Tibial nerve (tissue), 4 donors: ENCODE measurements at places on chromosomes 4 and X. TPM values are rescaled to one million over a fixed set of nuclear protein-coding genes. Genes with fewer than 3 reads are reported as not detected.

The MRFAP1 gene
- total RNA-seq: 204 TPM

The NWD2 gene
- not detected for total RNA-seq

The CLDN2 gene
- total RNA-seq: not detected

The HERC6 gene
- 10.0 TPM for total RNA-seq

The MBNL3 gene
- 13.8 TPM for total RNA-seq

The ACE2 gene
- total RNA-seq: 1.0 TPM

The NHSL2 gene
- total RNA-seq: 26.5 TPM

GRCh38 chr4:89356086-89356485 is 48.5 kb upstream of the GPRIN3 start:
- DNase-seq: no peak
- no peaks in the 10 kb centered on the region for H3K27me3 ChIP-seq
- no peaks in the 10 kb centered on the region for H3K4me1 ChIP-seq

- no peaks in the 10 kb centered on the region for H3K27me3 ChIP-seq
- H3K4me1 ChIP-seq: no peaks in the 10 kb centered on the region
- DNase-seq: no peak
- H3K36me3 ChIP-seq: no peaks in the 10 kb centered on the region
These were observed 754.4 kb downstream of the NLGN4X start for GRCh38 chrX:5474282-5474681.

DNA sequence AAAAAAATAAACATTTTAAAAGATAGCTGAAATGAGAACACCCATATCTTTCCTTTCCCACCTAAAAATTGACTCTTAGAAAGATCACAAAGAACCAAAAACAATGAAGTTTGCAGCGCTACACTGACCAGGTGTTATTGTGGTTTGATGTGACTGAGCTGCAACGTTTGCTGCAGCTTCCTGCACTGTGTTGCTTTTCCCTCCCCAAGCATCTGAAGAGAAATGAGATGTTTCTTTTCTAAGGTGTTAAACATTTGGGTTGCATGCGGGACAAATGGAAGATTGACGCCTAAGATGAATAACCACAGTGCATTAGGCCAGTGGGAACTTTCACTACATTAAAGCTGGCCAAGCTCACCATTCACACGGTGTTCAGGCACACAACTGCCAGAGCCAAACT is 8.9 kb downstream of the LEF1 start:
- H3K27ac ChIP-seq: no peak overlapping the region

- no peak overlapping the region for H3K4me3 ChIP-seq
- H3K27ac ChIP-seq: no peak overlapping the region
- H3K4me1 ChIP-seq: peaks cover 17% of the 10 kb centered on the region
These were observed 721 bp downstream of the FAM184B start for GRCh38 chr4:17780501-17781299.

DNA sequence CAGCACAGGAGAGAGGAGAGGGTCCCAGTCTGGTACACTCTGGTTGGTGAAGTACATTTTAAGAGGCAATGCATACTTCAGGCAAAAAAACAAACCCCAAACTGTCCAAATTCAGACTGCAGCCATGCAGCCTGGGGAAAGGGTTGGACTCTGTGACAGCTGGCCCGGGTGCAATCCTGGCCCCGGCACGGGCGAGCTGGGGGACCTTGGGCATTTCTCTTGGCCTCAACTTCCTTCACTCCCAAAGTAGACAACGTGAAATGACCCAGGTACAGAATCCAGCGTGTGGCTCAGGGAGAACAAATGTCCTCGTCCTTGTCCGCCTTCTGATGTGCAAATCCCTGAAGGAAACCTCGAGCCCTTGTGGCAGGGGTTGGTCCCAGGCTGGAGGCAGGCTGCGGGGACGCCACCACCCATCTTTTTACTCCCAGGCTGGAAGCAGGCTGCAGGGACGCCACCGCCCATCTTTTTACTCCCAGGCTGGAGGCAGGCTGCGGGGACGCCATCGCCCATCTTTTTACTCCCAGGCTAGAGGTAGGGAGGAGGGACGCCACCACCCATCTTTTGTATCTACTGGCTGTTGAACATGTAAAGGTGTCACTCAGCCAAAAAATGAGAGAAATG is 62.3 kb downstream of the ACOX3 start:
- DNase-seq: no peak
- no peaks in the 10 kb centered on the region for H3K36me3 ChIP-seq
- H3K27me3 ChIP-seq: no peaks in the 10 kb centered on the region
- no peak overlapping the region for H3K27ac ChIP-seq
- no peak overlapping the region for H3K4me3 ChIP-seq

DNA sequence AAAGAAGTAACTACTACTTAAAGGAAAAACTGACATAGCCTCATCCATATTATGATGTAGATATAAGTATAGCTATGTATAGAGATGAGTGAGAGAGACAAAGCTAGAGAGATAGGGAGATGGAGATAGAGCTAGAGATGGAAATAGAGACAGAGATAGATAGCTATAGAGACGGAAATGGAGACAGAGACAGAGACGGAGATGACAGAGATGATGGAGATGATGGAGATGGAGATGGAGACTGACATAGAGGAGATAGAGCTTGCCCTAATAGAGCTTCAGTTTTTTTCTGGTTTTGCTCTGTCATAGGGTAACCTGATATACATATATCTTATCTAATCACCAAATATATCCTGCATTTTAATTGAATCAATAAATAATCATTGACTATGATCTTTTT is 4.3 kb downstream of the EDNRA start:
- no peak for DNase-seq
- no peak overlapping the region for H3K27ac ChIP-seq
- no peaks in the 10 kb centered on the region for H3K36me3 ChIP-seq

- no peak overlapping the region for H3K4me3 ChIP-seq
- no peaks in the 10 kb centered on the region for H3K36me3 ChIP-seq
- H3K4me1 ChIP-seq: no peaks in the 10 kb centered on the region
These were observed 17.9 kb upstream of the YTHDC1 start for GRCh38 chr4:68367835-68368234.

DNA sequence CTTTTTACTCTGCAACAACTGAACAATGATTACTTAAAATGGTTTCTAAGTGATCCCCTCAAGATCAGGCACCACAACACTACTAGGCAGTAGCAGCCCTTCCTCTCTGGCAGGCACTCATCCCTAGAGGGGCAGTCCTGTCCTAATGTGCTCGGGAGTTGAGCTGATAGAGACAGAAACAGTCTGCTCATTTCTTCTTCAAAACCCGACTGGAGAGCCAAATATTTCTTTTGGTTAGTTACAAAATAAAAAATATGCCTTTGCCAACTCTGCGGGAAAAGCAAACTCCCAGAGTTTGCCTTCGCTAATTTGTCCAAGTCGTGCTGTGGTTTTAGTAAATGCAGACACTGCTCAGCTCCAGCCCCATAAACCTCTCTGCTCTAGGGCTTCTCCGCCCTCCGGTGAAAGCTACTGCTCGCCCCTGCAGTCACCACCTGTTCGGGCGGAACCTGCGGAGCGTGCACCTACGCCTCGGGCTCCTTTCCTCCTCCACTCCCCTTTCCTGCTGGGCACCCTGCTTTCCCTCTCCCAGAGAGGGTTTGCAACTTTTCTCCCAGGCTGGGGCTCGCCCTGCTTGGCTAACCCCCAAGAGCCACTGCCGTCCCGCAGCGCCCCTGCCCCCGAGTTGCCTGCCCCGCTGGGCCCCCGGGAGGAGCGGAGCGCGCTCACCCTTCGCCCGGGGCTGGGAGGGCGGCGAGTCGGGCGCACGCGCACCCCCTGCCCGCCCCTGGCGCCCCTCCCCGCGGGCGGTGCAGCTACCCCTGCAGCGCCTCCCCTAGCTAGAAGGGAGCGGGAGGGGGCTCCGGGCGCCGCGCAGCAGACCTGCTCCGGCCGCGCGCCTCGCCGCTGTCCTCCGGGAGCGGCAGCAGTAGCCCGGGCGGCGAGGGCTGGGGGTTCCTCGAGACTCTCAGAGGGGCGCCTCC is at the start of gene NPNT:
TSS of gene NPNT (plus strand) at position 812 of the 923 bp plus-strand sequence. CDS start 182 bp downstream, outside the sequence.
- peak within 1 kb of the TSS; percentile 60 for H3K4me3 ChIP-seq
- no peak for DNase-seq
- H3K27ac ChIP-seq: peak within 1 kb of the TSS; percentile 78
- no peaks in the 10 kb centered on the region for H3K36me3 ChIP-seq
- H3K27me3 ChIP-seq: peaks cover 29% of the 10 kb centered on the region

DNA sequence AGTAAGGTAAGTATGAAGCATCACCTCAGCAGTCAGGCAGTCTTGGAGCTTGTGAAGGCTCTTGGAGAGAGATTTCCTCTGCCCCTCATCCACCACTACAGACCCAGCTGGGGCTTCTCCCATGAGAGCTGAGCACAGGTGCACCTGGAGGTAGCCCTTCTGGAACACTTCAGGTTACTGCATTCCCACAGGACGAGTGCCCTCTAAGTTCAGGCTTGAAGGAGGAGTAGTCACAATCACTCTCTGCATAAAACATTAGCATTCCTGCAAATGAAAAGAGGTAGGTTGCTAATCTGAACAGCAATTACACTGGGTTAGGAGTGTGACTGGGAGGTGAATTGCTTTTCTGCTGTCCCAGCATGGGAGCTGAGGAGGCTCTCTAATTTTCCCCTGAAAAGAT is 308.8 kb downstream of the TEX13C start:
- H3K27ac ChIP-seq: no peak overlapping the region
- no peaks in the 10 kb centered on the region for H3K4me1 ChIP-seq
- no peak for DNase-seq
- no peaks in the 10 kb centered on the region for H3K36me3 ChIP-seq
- no peak overlapping the region for H3K4me3 ChIP-seq

GRCh38 chrX:49291615-49292337 is 11.7 kb upstream of the GAGE10 start:
- DNase-seq: peak; percentile 35
- no peaks in the 10 kb centered on the region for H3K4me1 ChIP-seq
- no peak overlapping the region for H3K4me3 ChIP-seq
- H3K27me3 ChIP-seq: no peaks in the 10 kb centered on the region
- no peak overlapping the region for H3K27ac ChIP-seq
- H3K36me3 ChIP-seq: no peaks in the 10 kb centered on the region

- no peak overlapping the region for H3K4me3 ChIP-seq
- H3K27ac ChIP-seq: no peak overlapping the region
- no peaks in the 10 kb centered on the region for H3K27me3 ChIP-seq
- DNase-seq: no peak
- H3K4me1 ChIP-seq: no peaks in the 10 kb centered on the region
These were observed 6.8 kb downstream of the LHFPL1 start for GRCh38 chrX:112672788-112673560.

DNA sequence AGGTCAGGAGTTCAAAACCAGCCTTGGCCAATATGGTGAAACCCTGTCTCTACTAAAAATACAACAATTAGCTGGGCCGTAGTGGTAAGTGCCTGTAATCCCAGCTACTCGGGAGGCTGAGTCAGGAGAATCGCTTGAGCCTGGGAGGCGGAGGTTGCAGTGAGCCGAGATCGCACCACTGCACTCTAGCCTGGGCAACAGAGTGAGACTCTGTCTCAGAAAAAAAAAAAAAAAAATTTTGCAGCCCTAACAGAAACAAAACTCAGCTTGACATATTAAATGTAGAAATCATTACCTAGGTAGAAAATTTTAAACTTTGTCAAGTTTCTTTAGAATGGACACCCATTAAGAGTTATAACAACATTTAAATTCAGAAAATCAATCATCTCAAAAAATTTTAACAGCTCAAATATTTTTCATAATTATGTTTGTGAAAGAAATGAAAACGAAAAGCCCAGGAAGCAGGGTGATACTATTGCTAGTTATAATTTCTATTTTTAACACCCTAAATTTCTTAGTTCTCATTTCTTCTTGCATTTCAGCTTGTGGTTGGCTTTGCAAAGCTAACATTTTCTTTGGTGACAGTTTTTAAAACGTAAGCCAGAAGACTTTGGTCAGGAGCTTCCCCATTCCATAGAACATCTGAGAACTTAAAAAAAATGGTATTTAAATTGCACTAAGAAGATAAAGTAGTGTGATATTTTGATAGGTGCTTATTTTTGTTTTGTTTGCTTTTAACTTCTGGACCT is 33.3 kb upstream of the RBBP7 start:
- no peaks in the 10 kb centered on the region for H3K4me1 ChIP-seq
- DNase-seq: no peak
- no peak overlapping the region for H3K27ac ChIP-seq

- DNase-seq: no peak
- no peaks in the 10 kb centered on the region for H3K4me1 ChIP-seq
- H3K4me3 ChIP-seq: no peak overlapping the region
- no peaks in the 10 kb centered on the region for H3K27me3 ChIP-seq
These were observed 37.9 kb upstream of the HMX1 start for GRCh38 chr4:8909548-8909947.

DNA sequence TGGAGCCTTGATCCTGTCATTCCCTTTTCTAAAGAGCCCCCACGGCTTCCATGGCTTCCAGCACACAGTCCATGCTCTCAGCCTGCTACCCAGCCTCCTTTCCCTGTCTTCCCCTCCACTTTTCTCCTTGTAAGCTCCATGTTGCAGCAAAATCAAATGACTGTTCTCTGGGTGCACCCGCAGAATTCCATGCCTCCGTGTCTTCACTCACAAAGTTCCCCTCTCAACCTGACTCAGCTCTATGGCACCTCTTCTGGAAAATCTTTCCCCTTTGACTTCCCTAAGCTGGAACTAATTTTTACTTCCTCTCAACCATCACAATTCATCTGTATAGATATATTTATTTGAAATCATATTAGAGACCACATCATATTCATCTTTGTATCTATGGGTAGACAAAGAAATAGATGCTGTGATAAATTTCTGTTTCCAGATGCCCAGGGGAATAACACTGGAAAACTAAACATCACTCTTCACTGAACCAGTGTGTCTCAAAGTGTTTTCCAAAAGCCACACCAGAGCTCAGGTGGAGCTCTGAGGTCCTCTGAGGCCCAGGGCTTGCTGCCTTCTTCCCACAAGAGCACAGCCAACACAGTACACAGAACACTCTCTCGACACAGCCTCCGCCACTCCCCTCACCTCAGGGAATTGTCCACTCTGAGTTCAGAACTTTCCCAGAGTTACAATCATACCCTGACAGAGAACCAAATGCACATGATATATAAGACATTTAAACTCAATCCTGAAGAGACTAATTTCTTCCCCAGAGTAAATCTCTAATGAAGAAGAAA is 3.3 kb downstream of the SETD7 start:
- H3K27me3 ChIP-seq: no peaks in the 10 kb centered on the region
- no peaks in the 10 kb centered on the region for H3K36me3 ChIP-seq
- H3K4me1 ChIP-seq: peaks cover 32% of the 10 kb centered on the region
- H3K27ac ChIP-seq: peak overlapping the region; percentile 98
- no peak overlapping the region for H3K4me3 ChIP-seq
- DNase-seq: peak; percentile 36

GRCh38 chr4:182655340-182655739 is 261.8 kb downstream of the DCTD start:
- no peaks in the 10 kb centered on the region for H3K4me1 ChIP-seq
- no peak overlapping the region for H3K27ac ChIP-seq
- DNase-seq: no peak
- no peaks in the 10 kb centered on the region for H3K36me3 ChIP-seq
- no peak overlapping the region for H3K4me3 ChIP-seq

GRCh38 chr4:145623831-145624230 is 4.6 kb downstream of the MMAA start:
- H3K36me3 ChIP-seq: peaks cover 4% of the 10 kb centered on the region
- no peak overlapping the region for H3K27ac ChIP-seq
- peaks cover 8% of the 10 kb centered on the region for H3K4me1 ChIP-seq
- H3K4me3 ChIP-seq: no peak overlapping the region
